Activated CD4-positive, alpha-beta T cell treated with anti-CD3 and anti-CD28 coated beads, Interleukin-2, amount 10 ng/mL, durations not matched to agents 24 days and 14 days (primary cell): ENCODE measurements at places on chromosomes 16 and 17. TPM values are rescaled to one million over a fixed set of nuclear protein-coding genes. Genes with fewer than 3 reads are reported as not detected.

- peaks cover 27% of the 10 kb centered on the region for H3K4me1 ChIP-seq
- peaks cover 23% of the 10 kb centered on the region for H3K36me3 ChIP-seq
- peaks cover 2% of the 10 kb centered on the region for H3K27me3 ChIP-seq
- peak overlapping the region; percentile 100 for H3K27ac ChIP-seq
Observed at GRCh38 chr16:58628845-58629732, 537 bp downstream of the CNOT1 start.

- H3K27ac ChIP-seq: no peak overlapping the region
- DNase-seq: no peak
- H3K4me1 ChIP-seq: no peaks in the 10 kb centered on the region
- H3K27me3 ChIP-seq: no peaks in the 10 kb centered on the region
- H3K36me3 ChIP-seq: no peaks in the 10 kb centered on the region
Observed at GRCh38 chr16:14150796-14151195, 79.7 kb downstream of the MRTFB start.

The TNFRSF17 gene
- not detected in 2 replicates for total RNA-seq

DNA sequence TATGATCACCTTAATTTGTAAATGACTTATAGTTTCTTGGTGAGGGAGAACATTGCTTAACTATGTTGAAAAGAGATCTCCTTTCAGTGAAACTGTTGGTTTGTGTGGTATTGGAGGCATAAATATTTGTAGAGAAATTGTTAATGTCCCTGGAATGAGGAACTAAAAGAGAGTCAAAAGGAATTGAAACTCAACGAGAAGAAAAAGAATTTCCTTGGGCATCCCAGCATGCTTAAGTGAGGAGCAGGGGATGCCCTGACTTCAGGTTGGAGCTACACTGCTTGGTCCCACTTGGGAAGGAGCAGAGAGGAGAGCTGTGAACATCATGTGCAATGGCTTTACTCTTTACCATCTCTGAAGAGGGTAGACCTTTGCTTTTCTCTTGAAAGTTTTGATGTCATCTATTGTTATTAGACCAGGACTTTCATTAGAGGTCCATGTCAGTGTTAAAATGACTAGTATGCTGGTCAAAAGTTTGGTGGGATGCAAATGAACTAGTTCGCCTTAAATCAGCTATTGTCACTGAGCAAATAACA is 21.7 kb downstream of the KRT23 start:
- no peaks in the 10 kb centered on the region for H3K36me3 ChIP-seq
- no peak overlapping the region for H3K27ac ChIP-seq
- DNase-seq: no peak
- peaks cover 11% of the 10 kb centered on the region for H3K27me3 ChIP-seq
- H3K4me1 ChIP-seq: peaks cover 2% of the 10 kb centered on the region

- no peaks in the 10 kb centered on the region for H3K27me3 ChIP-seq
- no peaks in the 10 kb centered on the region for H3K36me3 ChIP-seq
- H3K4me3 ChIP-seq: no peak overlapping the region
- peaks cover 53% of the 10 kb centered on the region for H3K4me1 ChIP-seq
Observed at GRCh38 chr17:420479-421175, 68.0 kb upstream of the RPH3AL start.

GRCh38 chr16:66003201-66003600 is 363.3 kb upstream of the CDH5 start:
- no peaks in the 10 kb centered on the region for H3K36me3 ChIP-seq
- no peak overlapping the region for H3K4me3 ChIP-seq
- H3K27ac ChIP-seq: no peak overlapping the region
- no peaks in the 10 kb centered on the region for H3K27me3 ChIP-seq
- DNase-seq: no peak

The CLEC18C gene
- 0.45 TPM in 1 of 2 replicates, not detected in the other for total RNA-seq
